ENCODE measurements at places on chromosomes 3 and 15. TPM values are rescaled to one million over a fixed set of nuclear protein-coding genes. Genes with fewer than 3 reads are reported as not detected.

GRCh38 chr3:183815951-183816475 lies 9.4 kb downstream of the MAP6D1 start:
- no peak for DNase-seq

DNA sequence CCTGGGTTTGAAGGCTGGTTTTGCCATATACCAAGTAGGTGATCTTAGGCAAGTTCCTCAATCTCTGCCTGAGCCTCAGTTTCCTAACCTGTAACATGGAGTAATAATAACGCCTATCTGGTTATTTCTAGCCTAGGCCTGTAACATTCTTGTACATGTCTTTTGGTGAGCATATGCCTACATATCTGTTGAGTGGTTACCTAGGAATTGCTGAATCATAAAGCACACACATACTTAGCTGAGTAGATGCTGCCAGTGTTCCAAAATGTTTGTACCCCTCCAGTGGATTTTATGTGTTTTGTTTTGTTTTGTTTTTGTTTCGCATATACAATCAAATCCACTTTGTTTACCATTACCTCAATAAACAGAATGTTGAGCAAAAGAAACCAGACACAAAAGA lies 17.4 kb upstream of the MFGE8 start:
- no peak for DNase-seq

DNA sequence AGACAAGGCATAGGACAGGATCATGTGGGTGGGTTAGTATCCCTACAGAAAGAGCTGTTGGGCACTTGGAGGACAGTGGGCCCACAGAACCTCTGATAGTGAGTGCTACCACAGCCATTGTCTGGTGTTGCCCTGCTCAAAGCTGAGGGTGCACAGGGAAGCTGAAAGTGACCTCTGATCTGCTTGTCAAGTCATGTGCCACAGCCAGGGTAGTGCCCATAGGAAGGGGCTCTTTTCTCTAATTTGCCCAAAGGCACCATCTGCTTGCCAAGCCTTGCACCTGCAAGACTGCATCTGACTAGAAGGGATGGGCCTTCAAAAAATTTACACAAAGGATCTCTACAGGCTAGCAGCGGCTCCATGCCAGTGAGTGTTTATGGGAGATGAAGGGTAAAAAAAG lies 87.4 kb upstream of the GSK3B start:
- DNase-seq = no peak

GRCh38 chr15:79166311-79166955 lies 75.9 kb upstream of the RASGRF1 start:
- no peak for DNase-seq

DNA sequence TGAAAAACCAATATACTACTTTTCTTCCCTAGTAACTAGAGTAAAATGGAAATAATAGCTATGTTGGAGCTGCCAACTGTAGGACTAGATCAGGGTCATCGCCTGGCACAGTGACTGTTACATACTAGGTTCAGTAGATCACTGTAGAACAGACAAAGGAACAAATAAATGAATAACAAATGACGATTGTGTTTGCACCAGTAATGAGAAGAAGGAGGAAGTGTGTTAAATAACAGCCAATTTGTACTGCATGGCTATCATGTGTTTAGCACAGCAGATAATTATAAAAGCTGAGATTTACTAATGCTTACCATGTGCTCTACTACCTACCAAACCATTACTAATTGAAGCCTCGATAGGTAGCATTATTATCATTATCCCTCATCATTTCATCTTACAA lies 85.3 kb upstream of the FXR1 start:
- no peak for DNase-seq

DNA sequence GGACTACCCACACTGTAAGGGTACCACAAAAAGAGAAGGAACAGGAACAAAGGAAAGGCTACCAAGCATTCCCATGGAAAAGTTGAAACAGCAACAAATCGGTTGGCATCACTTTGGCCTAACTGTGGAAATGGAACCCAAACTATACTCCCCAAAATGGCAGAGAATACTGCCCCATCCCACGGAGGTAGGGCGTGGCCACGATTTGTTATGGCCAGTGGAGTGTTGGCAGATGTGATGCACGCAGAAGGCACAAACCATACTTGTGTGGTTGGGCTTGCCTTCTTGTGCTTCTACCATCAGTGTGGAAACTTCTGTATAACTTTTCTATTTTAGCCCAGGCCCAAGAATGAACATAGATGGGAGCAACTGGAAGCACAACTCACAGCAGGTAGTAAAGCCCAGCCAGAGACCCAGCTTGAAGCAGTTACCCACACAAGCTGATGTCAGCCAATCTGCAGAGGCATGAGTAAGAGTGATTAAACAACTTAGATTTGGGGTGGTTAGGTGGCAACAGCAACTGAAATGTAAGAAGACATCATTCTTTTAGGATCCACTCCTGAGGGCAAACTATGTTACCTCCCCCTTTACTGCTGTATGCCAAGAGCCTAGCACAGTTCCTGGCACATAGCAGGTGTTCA lies 64.1 kb downstream of the BTD start:
- no peak for DNase-seq

- peak; percentile 51 for DNase-seq
Measured at GRCh38 chr15:62848632-62849050, 193.9 kb upstream of the TPM1 start.

DNA sequence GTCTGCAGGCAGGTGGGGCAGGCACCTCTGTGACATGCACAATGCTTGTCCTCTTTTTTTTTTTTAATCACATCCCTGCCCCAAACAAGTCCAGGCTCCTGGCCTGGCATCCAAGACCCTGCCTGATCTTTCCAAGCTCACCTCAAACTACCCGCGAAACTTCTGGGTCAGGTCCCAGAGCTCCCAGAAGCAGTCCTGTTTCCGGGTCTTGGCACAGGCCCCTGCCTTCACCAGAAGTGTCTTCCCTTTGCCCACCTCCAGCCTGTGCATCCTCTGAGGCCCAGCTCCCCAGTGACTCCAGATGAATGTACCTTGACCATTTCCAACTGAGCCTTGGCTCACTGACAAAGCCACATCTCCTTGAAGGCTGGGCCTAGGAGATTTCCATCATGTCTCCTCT lies 23.0 kb downstream of the PLA2G4E start:
- no peak for DNase-seq

DNA sequence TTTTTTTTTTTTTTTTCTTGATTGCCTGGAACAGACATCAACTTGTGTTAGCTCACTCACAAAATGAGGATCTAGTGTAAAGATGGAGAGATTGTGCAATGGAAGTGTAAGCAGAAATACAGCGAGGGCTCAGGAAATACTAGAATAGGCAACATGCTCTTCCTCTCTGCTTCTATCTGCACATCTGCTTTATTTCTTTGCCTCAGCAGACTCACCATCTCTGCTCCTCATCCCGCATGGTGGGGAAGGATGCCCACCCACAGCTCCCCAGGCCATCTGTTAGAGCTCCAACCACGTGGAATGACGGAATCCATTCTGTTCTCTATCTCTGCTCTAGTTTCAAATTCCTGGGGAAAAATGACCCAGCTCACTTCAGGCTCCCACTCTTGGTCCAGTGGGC lies 128.0 kb upstream of the ADAMTS9 start:
- DNase-seq = no peak

DNA sequence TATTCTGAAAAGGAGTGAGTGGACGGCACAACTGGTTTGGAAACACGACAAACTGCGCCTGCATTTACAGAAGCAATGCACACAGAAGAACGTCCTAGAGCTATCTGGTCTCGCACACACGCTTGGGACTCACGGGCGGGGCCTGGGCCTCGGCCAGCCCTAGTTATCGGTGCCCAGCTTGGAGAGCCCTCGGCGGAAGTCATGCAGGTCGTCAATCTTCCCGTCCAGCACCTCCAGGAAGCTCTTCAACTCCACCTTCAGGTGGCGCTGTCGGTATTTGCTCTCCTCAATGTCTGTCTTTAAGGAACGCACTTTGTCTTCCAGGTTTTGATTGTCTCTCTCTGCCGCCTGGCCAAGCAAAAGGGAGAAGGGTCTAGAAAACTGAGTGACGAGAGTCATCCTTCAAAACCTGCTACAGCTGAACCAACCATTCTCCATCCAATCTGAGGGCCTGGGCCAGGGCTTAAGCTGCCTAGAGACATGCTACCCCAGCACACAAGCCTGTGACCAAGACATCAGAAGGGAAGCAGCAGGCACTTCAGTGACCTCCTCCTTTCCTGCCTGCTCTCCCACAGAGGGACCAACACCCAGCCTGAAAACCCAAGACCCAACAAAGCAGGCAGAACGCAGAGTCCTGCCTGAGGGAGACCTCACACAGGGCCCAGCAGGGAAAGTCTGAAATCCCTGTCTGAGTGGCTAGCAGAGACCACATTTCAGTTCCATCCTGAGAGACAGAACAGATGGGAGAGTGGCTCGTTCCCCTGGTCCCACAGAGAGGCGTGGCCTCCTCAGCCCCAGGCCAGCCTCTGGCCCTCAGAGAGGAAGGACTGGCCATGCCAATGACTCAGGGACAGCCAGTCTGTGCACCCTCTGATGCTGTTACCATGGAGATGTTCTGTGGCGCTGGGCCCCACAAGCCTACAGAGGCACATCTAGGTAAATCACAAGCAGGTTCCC lies 40.4 kb downstream of the WHAMM start:
- peak; percentile 94 for DNase-seq

DNA sequence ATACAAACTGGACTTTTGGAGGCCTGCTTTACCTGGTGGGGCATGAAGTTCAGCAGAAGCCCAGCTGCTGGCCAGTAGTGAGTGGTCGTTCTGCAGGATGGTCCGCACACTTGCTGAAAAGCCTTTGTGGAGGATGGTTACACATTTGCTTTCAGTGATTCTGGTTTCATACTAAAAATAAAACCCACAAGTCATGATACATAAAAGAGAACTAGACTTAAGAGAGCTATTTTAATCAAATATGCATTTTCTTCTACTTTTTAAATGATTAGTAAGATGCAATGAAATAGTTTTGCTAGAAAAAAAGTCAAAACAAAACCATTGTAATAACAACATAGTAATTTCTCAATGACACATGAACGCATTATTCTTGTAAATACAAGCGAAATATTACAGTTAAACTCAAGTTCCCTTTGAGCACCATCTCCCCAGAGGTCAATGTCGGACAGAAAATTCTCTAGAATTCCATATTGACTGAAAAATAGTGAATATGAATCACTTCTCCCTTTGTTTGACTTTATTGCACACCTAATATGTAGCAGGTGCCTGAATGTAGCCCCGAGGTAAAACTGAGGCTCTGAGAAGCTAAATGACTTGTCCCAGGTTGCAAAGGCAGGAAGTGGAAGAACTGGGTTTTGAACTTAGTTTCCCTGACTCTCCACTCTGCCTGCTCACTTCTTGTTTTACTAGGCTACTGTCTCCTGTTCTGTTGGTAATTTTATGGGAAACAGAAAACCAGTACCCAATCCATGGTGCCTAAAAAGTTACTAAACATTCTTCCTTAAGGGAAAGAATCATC lies 8.3 kb downstream of the IL5RA start:
- no peak for DNase-seq

The CCDC54 gene
- not detected for polyA plus RNA-seq

The RAB6B gene
- 6.6 TPM for polyA plus RNA-seq

The WDR82 gene
- 20.9 TPM for polyA plus RNA-seq

The CCDC80 gene
- polyA plus RNA-seq = 12.0 TPM

The CACNA2D3 gene
- polyA plus RNA-seq = 5.7 TPM

The NAA50 gene
- 45.4 TPM for polyA plus RNA-seq

The SNX33 gene
- polyA plus RNA-seq = 14.2 TPM

The ALDH1A2 gene
- polyA plus RNA-seq = 24.4 TPM

The CX3CR1 gene
- polyA plus RNA-seq = 0.99 TPM

The SLC22A14 gene
- polyA plus RNA-seq = 0.75 TPM

The CASR gene
- 14.8 TPM for polyA plus RNA-seq

All from kidney (tissue), 22 donors.